ENCODE measurements at places on chromosomes 2 and 18. TPM values are rescaled to one million over a fixed set of nuclear protein-coding genes. Genes with fewer than 3 reads are reported as not detected.

KATNAL2 gene
- total RNA-seq, result 1.0 TPM

ADNP2 gene
- 100 TPM for total RNA-seq

POU3F3 gene
- not detected for total RNA-seq

TEX44 gene
- total RNA-seq, result not detected

CYRIA gene
- total RNA-seq, result 2.6 TPM

PAPOLG gene
- 22.3 TPM for total RNA-seq

MCFD2 gene
- total RNA-seq, result 40.3 TPM

CYP1B1 gene
- not detected for total RNA-seq

RAB6C gene
- not detected for total RNA-seq

FSHR gene
- total RNA-seq, result not detected

PROKR1 gene
- not detected for total RNA-seq

MATN3 gene
- not detected for total RNA-seq

SPEG gene
- 21.8 TPM for total RNA-seq

NEB gene
- 0.72 TPM for total RNA-seq

ZNF142 gene
- total RNA-seq, result 41.6 TPM

TRPM8 gene
- not detected for total RNA-seq

GREB1L gene
- not detected for total RNA-seq

TBR1 gene
- 0.06 TPM for total RNA-seq

ALPI gene
- not detected for total RNA-seq

KCNG3 gene
- total RNA-seq, result 2.5 TPM

CENPA gene
- 0.39 TPM for total RNA-seq

CHCHD5 gene
- 12.0 TPM for total RNA-seq

COL3A1 gene
- total RNA-seq, result not detected

MAP3K19 gene
- total RNA-seq, result not detected

TDRD15 gene
- total RNA-seq, result not detected

ABCG8 gene
- not detected for total RNA-seq

CCDC102B gene
- 2.2 TPM for total RNA-seq

NEUROD1 gene
- total RNA-seq, result not detected

KCNE4 gene
- not detected for total RNA-seq

PMAIP1 gene
- 96.2 TPM for total RNA-seq

UGT1A9 gene
- not detected for total RNA-seq

MRO gene
- total RNA-seq, result not detected

STAM2 gene
- 5.7 TPM for total RNA-seq

GORASP2 gene
- total RNA-seq, result 111 TPM

SAG gene
- 0.05 TPM for total RNA-seq

ASIC4 gene
- total RNA-seq, result not detected

STARD6 gene
- total RNA-seq, result not detected

INPP5D gene
- total RNA-seq, result 121 TPM

TRIM54 gene
- not detected for total RNA-seq

DNAH7 gene
- not detected for total RNA-seq

PRKCE gene
- 26.7 TPM for total RNA-seq

PAIP2B gene
- 1.7 TPM for total RNA-seq

ABCB6 gene
- total RNA-seq, result 3.4 TPM

TWSG1 gene
- 5.3 TPM for total RNA-seq
